NCI-H1105 treated with DMSO at 0.1 percent for 48 hours (cell line): ENCODE measurements at places on chromosomes 7 and 10.
A peak's percentile ranks its signal among the peaks of the same experiment; 100 is the strongest.

DNA sequence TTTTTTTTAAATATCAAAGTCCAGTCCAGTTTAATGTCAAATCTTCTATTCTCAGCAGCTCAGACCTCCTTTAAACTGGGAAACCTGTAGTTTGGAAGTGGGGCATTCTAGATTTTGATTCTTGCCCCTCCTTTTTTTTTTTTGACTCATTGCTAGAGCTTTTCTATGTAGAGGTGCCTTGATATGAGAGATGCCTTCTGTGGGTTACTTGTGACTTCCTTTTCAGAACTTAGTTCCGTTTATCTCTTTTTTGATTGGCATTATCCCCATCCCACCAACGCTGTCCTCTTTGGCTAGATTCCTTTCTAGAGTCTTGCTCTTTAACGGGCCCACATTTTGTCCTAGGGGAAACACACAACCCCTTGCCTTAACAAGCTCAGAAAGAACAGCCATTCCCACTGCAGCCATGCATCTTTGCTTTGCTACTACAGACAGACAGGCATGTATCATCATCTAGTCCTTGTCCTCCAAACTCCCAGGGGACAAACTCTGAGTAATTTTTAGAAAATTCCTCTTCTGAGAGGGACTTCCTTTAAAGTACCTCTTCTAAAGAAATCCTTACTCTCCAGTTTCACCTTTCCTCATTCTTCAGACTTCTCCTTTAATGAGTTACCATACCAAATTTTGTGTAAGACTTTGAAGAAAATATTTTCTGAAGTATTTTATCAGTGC is 153.6 kb downstream of the PHF14 start:
- DNase-seq, result no peak

- peak; percentile 13 for DNase-seq
Measured at GRCh38 chr10:121527690-121528089, 70.6 kb downstream of the FGFR2 start.

- DNase-seq, result no peak
Measured at GRCh38 chr7:91109200-91109599, 155.0 kb upstream of the FZD1 start.

- DNase-seq, result no peak
Measured at GRCh38 chr10:100008142-100008522, 1.6 kb downstream of the DNMBP start.

DNA sequence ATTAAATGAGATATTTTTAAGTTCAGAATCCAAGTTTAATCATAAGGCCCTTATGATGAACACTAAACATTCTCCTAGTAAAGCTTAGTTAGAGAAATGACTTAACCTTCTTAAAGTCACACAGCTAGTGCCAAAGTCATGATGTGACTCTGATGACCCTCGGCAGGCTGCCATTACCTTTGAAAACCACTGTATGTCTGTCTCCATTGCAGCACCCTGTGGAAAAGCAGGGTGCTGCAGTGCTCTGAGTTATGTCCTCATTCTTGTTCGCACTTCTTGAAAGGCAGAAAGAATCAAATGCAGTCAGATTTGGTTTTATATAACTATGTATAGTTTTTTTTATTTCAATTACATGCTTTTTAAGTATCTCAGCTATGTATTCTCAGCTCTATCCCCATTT is 105.0 kb downstream of the PHTF2 start:
- DNase-seq, result no peak
